ENCODE measurements at places on chromosomes 4 and X.

DNA sequence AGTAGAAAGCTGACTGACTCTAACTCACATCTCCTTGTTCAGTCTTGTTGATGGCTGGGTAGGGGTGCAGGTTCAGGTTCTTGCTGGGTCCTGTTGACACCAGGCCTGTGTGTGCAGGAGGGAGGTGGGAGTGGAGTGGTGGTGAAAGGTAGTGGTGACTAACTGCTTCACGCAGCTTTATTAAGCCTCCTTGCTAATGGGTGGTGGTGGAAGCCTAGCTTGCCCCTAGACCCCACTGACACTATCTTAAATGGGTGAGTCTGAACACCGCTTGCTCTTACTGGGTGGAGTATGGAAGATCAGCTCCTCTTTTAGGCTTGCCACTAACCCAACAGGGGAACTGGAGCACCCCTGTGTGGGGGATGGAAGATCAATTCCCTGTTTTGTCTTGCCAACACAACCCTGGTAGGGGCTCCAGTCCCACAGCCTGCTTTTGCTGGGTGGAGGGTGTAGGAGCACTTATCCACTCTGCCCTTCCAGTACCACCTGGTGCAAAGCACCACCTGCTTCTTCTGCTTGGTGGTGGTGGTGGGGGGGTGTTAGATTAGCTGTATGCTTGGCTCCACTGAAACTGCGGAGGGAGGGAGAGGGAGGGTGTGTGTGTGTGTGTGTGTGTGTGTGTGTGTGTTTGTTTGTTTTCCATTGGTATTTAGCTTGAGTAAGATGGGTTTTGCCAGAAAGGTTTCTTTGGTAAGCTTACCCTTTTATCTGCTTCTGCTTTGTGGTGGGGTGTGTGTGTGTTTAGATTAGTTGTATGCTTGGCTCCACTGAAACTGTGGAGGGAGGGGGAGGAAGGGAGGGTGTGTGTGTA, 25.6 kb downstream of the KDM6A start:
- no peak for DNase-seq

DNA sequence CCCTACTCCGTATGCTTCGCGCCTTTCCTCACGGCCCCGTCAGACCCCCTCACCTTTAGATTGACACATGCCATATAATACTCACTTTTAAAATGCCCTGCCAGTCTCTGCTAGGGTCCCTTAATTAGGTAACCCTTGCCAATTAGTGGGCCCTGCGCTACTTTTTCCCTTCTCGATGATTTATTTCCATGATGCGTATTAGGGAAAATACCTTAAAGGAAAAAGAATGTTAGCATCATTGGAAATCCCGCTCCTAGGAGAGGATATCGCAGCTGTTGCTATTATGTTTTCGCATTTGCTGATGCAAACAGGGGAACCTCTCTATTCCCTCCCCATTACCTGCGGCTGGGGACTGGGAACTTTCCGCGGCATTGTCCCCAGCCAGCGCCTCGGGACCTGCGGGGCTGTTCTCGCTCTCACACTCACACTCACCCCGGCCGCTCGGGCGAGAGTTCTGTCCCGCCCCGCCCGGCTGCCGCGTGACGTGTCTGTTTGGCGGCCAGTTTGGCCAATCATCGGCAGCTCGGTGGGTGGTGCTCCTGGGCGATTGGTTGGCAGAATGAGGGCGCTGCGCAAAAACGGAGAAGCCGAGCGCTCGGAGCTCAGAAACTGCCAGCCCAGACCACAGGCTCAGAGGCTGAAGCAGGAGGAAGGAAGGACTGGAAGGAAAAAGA, at the start of gene PCDH10:
PCDH10 (plus strand) TSS at position 605 of the 674 bp plus-strand sequence. CDS start 847 bp downstream, outside the sequence.
- peak; percentile 66 for DNase-seq

DNA sequence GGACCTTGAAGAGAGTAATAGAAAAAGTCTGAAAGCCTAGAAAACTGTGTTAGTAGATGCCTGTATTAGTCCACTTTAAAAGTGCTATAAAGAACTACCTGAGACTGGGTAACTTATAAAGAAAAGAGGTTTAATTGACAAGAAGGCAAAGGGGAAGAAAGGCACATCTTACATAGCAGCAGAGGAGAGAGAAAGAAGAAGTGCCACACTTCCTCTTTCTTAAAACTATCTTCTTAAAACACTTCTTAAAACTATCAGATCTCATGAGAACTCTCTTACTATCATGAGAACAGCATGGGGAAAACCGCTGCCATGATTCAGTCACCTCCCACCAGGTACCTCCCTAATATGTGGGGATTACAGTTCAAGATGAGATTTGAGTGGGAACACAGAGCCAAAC, 18.8 kb upstream of the COL25A1 start:
- no peak for DNase-seq

- no peak for DNase-seq
These were observed 754.4 kb downstream of the NLGN4X start for GRCh38 chrX:5474282-5474681.

GRCh38 chr4:1249148-1249730, 309 bp upstream of the CTBP1 start:
- peak; percentile 87 for DNase-seq

DNA sequence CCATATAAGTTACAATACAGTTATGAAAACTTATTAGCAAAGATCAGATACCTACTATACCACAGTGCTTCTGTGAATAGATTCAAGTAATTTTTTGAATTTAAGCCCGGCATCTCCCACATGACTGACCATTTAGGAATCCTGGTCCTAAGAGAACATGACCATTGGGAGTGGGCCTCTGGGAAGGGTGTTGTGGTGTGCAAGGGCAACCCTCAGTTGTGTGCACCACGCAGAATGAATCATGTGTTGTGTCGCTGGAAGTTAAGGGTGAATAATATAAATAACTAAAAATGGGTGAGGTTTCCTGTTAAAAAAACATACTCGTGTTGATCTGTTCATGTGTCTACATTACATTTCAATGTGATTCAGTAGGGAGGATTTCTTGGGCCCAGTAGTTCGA, 15.5 kb downstream of the CPE start:
- no peak for DNase-seq

DNA sequence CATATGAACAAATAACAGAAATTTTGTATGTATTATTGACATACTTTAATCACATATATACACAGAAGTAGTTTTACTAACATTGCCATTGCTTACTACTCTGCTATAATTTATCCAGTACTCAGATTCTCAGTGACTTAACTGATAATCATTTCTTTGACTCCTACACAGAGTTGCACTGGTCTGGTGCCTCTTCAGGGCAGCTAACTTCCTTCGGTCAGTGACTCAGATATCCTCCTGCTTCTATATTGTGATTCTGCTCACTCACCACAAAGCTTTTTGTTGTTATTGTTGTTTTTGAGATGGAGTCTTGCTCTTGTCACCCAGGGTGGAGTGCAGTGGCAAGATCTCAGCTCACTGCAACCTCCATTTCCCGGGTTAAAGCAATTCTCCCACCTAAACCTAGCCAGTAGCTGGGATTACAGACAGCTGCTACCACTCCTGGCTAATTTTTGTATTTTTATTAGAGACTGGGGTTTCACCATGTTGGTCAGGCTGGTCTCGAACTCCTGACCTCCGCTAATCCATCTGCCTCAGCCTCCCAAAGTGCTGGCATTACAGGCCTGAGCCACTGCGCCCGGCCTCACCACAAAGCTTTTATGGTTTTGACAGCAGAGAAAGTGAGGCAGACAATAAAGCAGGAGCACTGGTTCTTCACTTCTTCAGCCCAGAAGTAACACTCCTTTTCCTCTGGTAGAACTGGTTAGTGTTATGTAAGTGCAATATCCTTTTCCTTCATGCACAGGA, 499.3 kb downstream of the EPHA5 start:
- no peak for DNase-seq

- DNase-seq: peak; percentile 80
These were observed 30.1 kb downstream of the KDM6A start for GRCh38 chrX:44903107-44903506.

DNA sequence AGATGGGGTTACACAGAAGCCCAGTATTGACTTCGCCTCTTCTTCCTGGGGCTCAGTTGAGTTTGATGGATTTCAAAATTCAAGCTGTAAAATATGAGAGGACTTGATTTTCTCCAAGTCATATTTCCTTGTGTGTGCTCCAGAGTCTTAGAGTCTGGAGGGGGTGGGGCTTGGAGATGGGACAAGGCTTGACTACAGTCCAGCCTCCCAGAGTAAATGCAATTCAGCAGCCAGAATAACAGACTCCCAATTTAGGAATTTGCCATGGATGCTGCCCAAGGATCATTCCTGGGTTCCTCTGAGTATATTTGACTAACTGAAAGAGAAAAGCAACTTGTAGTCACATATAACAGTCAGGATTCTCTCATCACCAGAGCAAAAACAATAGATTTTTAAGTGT, 53.7 kb upstream of the RBPJ start:
- DNase-seq: no peak

GRCh38 chr4:120753854-120754253, 168.7 kb downstream of the PRDM5 start:
- no peak for DNase-seq

GRCh38 chrX:40154250-40154852, 56.6 kb upstream of the BCOR start:
- no peak for DNase-seq

- DNase-seq: no peak
These were observed 242.3 kb downstream of the GALNTL6 start for GRCh38 chr4:172055498-172055897.

DNA sequence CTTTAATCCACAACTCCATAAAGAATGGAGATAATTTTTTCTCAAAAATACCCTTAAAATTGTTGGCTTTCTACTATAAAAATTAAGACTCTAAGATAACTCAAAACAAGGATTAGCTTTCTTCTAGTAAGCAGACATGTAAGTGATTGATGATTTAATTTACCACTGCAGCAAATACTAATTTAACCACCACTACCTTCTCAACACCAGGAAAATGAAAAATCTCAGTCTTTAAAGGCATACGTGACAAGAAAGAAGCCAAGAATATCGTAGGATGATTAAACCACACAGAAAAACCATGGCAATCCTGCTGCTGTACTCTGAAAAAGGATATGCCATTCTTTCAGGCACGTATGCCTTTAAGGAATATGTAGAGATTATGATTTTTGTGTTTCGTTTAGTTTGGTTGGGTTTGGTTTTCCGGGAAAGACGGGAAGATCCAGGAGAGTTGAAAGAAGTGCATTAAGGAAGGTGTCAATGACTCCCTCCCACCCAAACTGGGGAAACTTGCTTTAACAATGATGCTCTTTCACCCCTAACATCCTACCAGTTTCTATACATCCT, 881 bp downstream of the LRCH2 start:
- no peak for DNase-seq

DNA sequence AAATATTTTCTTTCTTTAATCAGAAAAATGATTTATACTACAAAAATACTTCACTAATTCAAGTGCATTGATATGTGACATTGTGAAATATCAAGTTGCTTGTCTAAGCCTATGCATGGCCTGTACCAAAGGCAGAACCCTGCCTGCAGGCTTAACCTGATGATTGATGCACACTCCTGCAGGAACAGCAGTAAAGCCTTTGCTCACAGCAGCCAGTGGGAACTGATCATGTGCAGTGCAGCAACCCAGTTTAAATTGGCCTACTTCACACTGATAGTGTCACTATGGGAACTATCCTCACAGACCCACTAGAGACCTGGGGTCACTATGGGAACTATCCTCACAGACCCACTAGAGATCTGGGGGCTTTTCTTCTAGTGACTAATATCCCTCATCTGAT, 603.8 kb downstream of the RAPGEF2 start:
- DNase-seq: no peak

- DNase-seq: peak; percentile 80
These were observed 43.6 kb downstream of the DRD5 start for GRCh38 chr4:9825049-9825448.

- no peak for DNase-seq
These were observed 1.8 kb downstream of the MAOB start for GRCh38 chrX:43880425-43880824.

GRCh38 chr4:78613522-78614321, 62.2 kb downstream of the ANXA3 start:
- DNase-seq: peak; percentile 7

DNA sequence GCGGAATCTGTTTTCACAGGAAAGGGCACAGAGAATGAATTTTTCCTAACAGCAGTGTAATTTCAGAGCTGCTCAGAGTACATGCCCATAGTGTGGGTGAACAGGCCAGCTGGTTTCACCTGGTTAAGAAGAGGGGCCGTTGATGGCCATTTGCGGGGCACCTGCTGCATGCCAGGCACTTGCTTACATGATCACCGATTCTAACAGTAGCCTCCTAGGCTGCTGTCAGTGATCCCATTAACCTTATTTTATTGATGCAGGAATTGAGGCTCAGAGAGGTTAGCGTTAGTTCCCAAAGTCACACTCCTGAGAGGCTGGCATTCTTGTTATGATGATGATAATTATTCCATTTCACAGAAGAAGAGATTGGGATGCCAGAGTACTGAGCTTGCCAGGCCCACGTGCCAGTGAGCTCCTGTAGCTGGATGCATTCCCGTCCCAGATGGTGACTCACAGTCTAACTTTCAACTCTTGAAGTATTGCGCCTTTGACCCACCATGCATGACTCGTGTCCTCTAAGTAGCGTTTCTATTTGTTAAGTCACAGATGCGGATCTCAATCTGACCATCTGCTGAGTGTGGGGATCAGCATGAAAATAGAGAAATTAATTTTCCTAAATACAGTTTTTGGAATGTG, 76.5 kb downstream of the PSAPL1 start:
- no peak for DNase-seq

GRCh38 chrX:15497865-15498264, 2.7 kb upstream of the BMX start:
- DNase-seq: peak; percentile 69

DNA sequence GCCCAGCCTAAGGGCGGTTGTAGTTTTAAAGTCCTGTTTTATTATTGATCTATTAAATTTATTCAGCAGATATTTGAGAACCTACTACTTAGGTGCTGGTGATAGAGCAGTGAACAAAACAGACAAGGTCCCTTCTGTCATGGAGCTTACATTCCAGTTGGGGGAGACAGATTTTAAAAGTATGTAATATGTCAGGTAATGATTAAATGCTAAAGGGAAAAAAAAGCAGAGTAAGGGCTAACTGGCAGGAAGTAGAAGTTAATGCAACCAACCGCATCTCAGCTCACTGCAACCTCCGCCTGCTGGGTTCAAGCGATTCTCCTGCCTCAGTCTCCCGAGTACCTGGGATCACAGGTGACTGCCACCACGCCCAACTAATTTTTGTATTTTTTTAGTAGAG, 7.8 kb upstream of the MCUB start:
- DNase-seq: no peak

Data from activated CD4-positive, alpha-beta T cell treated with anti-CD3 and anti-CD28 coated beads, Interleukin-10, Interleukin-2, amounts not matched to agents 100 ng/mL and 50 ng/mL, durations not matched to agents 16 hours and 8 hours (primary cell).